ENCODE measurements at places on chromosomes 6 and 20. TPM values are rescaled to one million over a fixed set of nuclear protein-coding genes. Genes with fewer than 3 reads are reported as not detected.
A peak's percentile ranks its signal among the peaks of the same experiment; 100 is the strongest.

- DNase-seq: no peak
Observed at GRCh38 chr6:26660000-26660361, 435 bp upstream of the ZNF322 start.

- DNase-seq: peak; percentile 26
Observed at GRCh38 chr6:30915591-30915946, 1.5 kb downstream of the VARS2 start.

Gene CLPSL1
- total RNA-seq: not detected

Gene WFDC10B
- not detected for total RNA-seq

DNA sequence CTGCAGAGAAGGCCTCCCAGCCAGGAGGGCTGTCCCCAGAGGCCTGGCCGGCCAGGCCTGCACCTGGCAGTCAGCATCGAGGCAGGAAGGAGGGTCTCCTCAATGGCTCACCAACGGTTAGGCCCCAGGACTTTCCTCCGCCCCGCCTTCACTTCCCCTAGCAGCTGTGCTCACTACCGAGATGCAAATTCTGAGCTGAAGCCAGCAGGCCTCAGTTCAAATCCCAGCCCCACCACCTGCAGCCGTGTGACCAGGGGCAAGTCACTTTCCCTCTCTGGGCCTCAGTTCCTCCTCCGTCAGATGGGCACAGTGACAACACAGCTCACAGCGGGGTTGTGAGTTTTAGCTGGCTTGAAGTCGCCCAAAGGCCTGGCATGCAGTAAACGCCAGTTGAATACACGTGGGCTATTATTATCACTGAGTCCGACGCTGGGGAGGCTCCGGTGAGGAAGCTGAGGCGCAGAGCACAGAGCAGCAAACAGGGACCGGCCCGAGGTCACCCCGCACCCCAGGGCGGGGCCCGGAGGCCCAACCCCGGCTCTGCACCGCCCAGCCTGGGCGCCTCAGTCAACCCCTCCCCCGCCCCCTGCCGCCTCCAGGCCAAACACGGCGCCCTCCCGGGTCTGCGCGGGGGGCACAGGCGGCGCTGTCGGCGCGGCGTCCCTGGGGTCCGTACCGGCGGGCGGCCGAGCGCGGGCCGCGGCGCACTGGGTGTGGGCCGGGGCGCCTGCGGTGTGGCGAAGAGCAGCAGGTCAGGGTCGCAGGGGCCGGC lies 671 bp downstream of the E2F1 start:
- no peak for DNase-seq

- DNase-seq: no peak
Observed at GRCh38 chr20:63082308-63082938, 75.7 kb upstream of the BHLHE23 start.

DNA sequence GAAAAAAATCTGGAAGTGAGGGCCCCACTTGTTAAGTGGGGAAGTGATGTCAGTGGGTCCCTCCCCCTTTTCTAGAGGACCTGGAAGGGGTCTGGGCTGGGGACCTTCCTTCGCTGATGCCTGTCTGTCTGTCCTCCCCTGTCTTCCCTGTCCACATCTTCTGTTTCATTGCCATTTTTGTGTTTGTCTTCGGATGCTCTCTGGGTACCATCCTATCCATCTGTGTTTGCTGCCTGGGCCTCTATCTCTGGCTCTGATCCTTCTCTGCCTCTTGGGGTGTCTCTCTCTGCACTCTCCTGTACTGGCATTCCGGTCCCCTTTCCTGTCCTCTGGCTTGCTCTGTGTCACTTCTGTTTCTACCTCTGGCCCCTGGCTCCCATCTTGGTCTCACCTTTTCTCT lies 2.3 kb downstream of the TMEM151B start:
- no peak for DNase-seq

Gene RIMS4
- not detected for total RNA-seq

Gene OR12D3
- total RNA-seq: not detected

DNA sequence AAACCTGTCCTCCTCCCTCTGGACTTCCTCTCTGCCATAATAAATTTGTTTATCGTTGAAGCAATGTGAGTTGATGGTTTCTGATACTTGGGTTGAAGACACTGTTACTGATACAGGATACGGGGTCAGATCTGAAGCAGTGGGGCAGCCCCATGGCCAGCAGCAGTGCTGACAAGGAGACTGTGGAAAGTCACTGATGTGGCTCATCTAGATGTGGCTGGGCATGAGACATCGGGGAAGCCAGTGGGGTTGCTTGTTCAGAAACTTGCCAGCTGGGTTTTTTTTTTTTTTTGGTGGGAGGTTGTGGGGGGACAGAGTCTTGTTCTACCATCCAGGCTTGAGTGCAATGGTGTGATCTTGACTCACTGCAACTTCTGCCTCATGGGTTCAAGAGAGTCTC lies 2.6 kb upstream of the BPI start:
- DNase-seq: no peak

DNA sequence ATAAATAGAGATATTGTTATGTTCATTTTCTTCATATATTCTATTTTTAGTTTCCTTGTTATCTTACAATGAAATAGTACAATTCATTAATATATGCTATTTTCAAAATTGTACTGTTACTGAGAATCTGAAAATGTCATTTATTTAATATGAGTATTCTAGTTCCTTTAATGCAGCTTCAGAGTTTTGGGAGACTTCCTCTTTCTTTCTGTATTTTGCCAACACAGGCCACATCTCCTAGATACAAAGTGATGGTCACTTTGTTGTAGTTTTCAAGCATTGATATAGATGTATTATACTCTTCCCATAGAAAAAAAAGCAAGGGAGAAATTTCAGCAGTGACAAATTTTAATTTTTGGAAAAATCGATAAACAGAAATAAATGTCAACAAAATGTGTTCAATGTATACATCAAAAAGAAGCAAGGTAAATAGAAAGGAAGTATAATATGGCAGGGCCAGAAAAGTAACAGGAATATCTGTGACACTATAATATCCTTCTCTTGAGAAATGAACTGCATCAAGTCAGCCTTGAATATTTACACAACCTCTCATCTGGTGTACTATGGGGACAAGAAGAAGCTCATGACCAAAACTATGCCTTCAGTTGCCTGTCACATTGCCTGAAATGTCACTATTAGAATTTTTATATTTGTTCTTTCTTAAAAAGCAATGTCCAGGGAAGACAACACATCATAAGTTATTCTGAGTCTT lies 396.0 kb downstream of the TBC1D32 start:
- DNase-seq: no peak

- no peak for DNase-seq
Observed at GRCh38 chr6:149026530-149026942, 279.7 kb downstream of the UST start.

DNA sequence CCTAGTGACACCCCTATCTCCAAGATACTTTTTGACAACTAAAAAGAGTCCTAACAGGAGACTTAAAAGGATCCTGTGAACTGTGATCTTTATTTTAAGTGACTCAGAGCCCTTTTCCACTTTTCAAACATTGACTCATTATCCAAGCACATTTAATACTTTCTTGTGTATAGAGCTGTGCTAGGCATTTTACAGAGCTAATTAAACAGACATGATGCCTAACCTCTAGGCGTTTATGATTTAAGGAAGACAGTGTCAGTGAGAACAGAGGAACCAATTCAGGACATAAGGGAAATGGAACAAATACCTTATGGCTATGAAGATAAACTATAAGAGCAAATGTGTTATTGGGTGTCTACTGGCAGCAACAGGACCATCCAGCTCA lies 282.6 kb downstream of the TPBG start:
- no peak for DNase-seq

Gene MUC22
- total RNA-seq: not detected

Gene MTO1
- 23.4 TPM for total RNA-seq

- no peak for DNase-seq
Observed at GRCh38 chr20:38063911-38064530, 30.5 kb downstream of the RPRD1B start.

DNA sequence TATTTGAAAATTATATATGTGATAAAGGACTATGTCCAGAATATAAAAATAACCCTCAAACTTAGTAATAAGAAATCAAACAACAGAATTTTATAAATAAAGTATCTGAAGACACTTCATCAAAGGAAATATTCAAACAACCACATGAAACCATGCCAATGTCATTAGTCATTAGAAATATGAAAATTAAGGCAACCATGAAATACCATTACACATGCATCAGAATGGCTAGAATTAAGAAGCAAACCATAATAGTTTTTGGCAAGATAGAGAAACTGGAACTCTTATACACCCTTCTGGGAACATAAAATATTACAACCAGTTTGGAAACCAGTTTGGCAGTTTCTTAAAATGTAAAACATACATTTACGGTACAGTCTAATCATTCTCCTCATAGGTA lies 137.2 kb upstream of the ADGRB3 start:
- DNase-seq: no peak

Gene GPX5
- total RNA-seq: not detected

- DNase-seq: no peak
Observed at GRCh38 chr6:163718537-163718936, 304.0 kb downstream of the QKI start.

Gene CSE1L
- total RNA-seq: 114 TPM

- no peak for DNase-seq
Observed at GRCh38 chr6:30042476-30042875, 18.6 kb upstream of the POLR1H start.

DNA sequence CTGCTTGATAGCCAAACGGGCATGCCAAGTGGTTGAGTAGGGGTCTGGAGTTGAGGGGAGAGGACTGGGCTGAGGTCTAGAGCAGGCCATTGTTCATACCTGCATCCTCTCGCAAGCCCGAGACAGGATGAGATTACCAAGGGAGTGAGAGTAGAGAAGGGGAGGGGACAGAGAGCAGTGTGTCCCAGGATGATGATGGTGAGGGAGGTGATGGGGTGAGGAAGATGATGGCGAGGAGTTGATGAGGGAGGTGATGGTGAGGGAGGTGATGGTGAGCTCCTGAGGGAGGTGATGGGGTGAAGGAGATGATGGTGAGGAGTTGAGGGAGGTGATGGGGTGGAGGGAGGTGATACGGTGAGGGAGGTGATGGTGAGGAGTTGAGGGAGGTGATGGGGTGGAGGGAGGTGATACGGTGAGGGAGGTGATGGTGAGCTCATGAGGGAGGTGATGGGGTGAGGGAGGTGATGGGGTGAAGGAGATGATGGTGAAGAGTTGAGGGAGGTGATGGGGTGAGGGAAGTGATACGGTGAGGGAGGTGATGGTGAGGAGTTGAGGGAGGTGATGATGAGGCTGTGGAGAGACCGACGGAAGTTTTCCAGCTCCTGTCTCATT lies 6.4 kb downstream of the TMEM181 start:
- DNase-seq: no peak

GRCh38 chr20:48163505-48163904 lies 378.2 kb upstream of the SULF2 start:
- no peak for DNase-seq

- no peak for DNase-seq
Observed at GRCh38 chr6:91497770-91498169, 910.9 kb upstream of the MAP3K7 start.

DNA sequence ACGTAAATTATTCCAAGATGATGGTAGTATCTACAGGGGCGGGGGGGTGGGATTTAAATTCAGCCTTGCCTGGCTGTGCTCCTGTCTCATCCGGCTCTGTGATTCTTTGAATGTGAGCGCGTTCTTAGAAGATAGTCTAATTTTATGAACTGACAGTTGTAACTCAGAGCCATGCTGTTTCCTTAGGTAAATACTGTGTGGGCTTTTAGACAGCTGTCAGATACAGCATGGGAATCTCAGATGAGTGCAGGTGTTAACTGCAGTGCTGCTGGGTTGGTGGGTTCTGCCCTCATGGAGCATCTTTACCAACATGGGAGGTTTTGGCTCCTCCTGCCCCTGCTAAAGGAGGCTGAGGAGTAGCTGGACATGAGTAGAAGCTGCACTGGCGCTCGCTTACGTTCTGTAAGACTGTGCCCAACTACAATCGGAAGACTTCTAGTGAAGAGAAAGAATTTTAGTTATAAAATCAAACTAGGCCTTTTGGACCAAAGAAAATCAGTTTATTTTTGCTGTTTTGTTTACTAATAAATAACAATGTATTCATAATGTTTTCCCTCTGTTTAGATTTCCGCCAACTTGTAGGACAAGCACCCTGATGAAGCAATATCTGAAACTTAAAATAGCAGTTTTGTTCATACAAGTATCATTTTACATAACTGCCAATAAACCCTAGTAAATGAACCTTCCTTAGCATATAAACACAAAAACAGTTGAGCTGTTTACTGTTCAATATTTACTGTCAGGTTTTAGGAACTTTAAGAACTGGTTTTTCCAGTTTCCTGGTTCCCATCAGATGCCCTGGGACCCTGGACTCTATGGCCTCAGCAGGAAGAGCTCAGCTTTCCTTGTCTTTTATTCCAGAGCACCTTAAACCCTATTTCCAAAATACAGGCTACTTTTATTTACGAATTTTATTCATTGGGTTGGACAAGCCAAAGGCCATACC lies 66.1 kb downstream of the FAM120B start:
- no peak for DNase-seq

DNA sequence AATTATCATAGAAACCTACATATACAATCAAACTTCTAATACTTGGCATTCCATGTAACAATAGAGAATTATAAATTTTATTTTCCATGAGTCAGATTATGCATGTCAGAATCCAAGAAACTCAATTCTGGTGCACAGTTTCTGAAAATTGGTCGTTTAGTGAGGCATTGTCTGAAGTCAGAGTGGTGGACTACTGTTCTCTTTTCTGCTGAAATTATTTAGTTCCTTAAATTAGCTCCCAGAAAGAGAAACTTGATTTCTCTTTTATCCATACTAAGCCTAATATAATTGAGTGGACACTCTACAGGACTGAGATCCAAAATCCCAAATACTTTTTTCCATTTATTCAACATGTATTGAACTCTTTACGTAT lies 265.5 kb downstream of the ALDH8A1 start:
- no peak for DNase-seq

GRCh38 chr6:43842231-43842794 lies 72.3 kb downstream of the VEGFA start:
- no peak for DNase-seq

Gene GABRR1
- not detected for total RNA-seq

Gene PAK5
- not detected for total RNA-seq

Gene SMLR1
- not detected for total RNA-seq

DNA sequence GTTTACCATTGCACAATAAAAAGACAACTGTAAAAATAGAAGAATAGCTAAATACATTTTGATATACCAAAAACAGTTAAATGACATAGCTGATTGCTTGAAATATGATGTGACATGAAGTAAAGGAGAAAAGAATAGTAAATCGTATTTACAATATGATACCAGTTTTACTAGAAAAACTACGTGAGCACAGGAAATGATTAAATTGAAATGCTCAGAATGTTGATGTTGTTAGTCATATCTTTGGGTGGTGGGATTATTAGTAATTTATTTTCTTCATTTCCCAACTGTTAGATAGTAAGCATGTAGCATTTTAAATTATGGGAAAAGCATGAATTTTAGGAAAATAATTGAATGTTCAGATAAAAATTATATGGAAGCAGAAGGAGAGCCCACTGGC lies 268.3 kb upstream of the TAB2 start:
- DNase-seq: no peak

Gene CENPW
- 33.6 TPM for total RNA-seq

Gene IPCEF1
- total RNA-seq: under 0.01 TPM

DNA sequence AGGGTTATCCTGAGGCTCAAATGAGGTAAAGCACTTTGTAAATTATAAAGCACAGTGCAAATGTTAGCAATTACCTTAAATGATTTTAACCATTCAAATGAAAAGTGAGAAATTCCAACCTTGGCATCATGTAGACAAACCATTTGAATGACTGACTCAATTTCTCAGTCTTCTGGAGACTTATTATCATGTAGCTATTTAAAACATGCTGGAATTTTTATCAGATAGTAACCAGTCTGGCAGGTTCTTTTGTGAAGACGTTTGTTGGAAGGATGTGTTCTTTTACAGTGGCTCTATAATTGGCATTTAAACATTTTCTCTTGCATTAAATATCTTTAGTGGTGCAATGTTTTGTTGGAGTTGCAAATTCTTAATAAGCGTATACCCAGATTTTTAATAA lies 386.6 kb downstream of the NKAIN2 start:
- DNase-seq: no peak
